ENCODE measurements at places on chromosomes 7 and 10. TPM values are rescaled to one million over a fixed set of nuclear protein-coding genes. Genes with fewer than 3 reads are reported as not detected.

EBF3 gene
- not detected for total RNA-seq

ABCB1 gene
- 17.0 TPM for total RNA-seq

SPDYE1 gene
- total RNA-seq = not detected

IPMK gene
- 7.0 TPM for total RNA-seq

SUGCT gene
- 1.4 TPM for total RNA-seq

ABLIM1 gene
- 45.8 TPM for total RNA-seq

RP9 gene
- 27.7 TPM for total RNA-seq

SUV39H2 gene
- total RNA-seq = 30.8 TPM

CDNF gene
- 0.96 TPM for total RNA-seq

GIMAP1 gene
- total RNA-seq = 10.0 TPM

SMO gene
- total RNA-seq = 0.33 TPM

LBX1 gene
- total RNA-seq = not detected

MYH16 gene
- total RNA-seq = not detected

PRRT4 gene
- total RNA-seq = 0.35 TPM

ACTL6B gene
- total RNA-seq = not detected

FOXP2 gene
- not detected for total RNA-seq

PLXDC2 gene
- total RNA-seq = 0.15 TPM

MINDY4 gene
- 2.6 TPM for total RNA-seq

MYL10 gene
- total RNA-seq = not detected

OR2A42 gene
- total RNA-seq = not detected

PODXL gene
- total RNA-seq = 1.2 TPM

AASS gene
- 2.0 TPM for total RNA-seq

PVRIG gene
- 23.9 TPM for total RNA-seq

MAGI2 gene
- total RNA-seq = 0.26 TPM

PNLIPRP2 gene
- not detected for total RNA-seq

ERCC6 gene
- 27.8 TPM for total RNA-seq

SLC29A3 gene
- 6.0 TPM for total RNA-seq

KEL gene
- total RNA-seq = 0.20 TPM

ARL4A gene
- 10.6 TPM for total RNA-seq

ZNF680 gene
- 11.1 TPM for total RNA-seq

DKK1 gene
- not detected for total RNA-seq

GAD2 gene
- not detected for total RNA-seq

SLC18A3 gene
- total RNA-seq = not detected

FBXO24 gene
- total RNA-seq = 0.47 TPM

ICA1 gene
- 0.33 TPM for total RNA-seq

EPHA1 gene
- 2.8 TPM for total RNA-seq

CYP3A7 gene
- total RNA-seq = not detected

ZPBP gene
- total RNA-seq = not detected

PRSS37 gene
- total RNA-seq = not detected

ASB10 gene
- not detected for total RNA-seq

GDF2 gene
- not detected for total RNA-seq

SLC26A5 gene
- not detected for total RNA-seq

KLF14 gene
- not detected for total RNA-seq

TSPAN15 gene
- total RNA-seq = 2.4 TPM

IMMP2L gene
- 18.0 TPM for total RNA-seq

ZNF853 gene
- 4.5 TPM for total RNA-seq

AKR1B1 gene
- 120 TPM for total RNA-seq

GALNT17 gene
- not detected for total RNA-seq

CYP26C1 gene
- not detected for total RNA-seq

Measured in CD8-positive, alpha-beta memory T cell (primary cell).